NCI-H2227 treated with DMSO at 0.1 percent for 48 hours (cell line): ENCODE measurements at places on chromosomes 5 and 9.
A peak's percentile ranks its signal among the peaks of the same experiment; 100 is the strongest.

DNA sequence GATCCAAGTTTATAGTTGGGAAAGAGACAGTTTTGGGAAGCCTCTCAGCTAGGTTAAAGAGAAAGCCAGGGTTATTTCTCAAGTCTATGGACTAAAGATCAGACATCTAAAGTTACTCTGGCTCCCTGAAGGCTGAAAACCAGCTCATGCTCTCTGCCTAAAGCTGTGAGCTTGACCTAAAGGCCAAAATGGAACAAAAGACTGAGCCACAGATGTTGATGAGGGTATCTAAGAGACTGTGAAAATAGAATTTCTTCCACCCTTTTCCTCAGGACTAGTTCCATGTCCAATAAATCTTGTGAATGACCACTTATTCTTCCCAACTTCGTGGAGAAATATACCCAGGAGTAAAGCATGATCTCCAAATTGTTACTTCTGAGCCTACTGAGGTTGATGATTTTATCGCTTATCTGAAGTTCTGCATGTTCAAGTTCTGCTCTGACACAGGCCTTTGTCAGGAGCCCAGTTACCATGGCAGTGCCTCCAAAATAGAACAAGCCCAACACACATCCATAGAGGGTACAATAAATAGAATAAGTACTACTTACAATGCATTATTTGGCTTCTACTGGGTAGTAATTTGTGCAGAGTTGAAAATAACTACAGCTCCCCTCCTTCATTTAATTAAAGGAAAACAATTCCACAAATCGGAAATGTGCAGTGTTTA is 373.6 kb downstream of the NTRK2 start:
- no peak for DNase-seq

- DNase-seq: no peak
Measured at GRCh38 chr5:57066924-57067596, 106.8 kb upstream of the GPBP1 start.

DNA sequence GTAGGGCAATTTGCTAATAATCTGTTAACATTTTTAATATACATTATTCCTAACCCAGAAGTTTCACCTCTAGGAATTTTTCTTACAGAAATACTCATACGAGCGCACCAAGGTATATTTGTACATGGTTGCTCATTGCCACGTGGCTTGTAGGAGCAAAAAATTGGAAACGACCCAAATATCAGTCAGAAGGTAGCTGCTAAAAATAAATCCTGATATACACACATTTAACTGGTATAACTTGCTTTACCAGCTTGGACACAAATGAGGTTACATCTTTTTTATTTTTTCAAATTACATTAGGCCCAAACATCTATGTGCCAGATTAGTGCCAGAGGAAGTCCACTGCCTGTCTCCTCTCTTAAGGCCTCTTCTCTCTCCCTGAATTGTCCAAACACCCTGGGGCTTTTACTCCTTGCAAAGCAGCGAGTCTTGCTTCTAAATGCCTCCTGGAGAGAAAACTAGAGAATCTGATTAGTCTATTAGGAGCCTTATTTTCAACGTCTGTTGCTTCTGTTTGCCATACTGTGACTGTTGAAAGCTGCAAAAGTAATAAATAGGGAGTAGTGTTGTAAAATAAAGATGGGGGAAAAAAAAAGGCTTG is 92.0 kb upstream of the SSBP2 start:
- DNase-seq: no peak

GRCh38 chr5:175464074-175464941 is 14.1 kb upstream of the SFXN1 start:
- DNase-seq: peak; percentile 6

DNA sequence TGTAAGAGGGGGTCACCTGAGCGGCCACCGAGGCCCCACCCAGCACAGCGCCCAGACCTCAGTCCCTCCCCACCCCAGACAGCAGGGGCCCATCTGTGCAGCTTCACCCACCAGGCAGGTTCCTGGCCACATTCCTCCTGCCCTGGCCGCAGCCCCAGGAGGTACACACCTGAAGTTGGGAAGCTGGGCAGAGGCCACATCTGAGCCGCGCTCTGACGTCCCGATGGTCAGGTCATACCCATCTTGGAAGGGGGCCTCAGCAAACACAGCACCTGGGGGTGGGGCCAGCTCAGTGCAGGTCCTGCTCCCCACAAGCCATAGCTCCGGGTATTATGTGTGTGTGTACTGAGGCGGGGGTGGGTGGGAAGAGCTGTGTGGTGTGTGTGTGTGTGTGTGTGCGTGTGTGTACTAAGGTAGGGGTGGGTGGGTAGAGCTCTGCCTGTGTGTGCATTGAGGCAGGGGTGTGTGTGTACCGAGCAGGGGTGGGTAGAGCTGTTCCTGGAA is 5.6 kb downstream of the SPOUT1 start:
- DNase-seq: no peak

DNA sequence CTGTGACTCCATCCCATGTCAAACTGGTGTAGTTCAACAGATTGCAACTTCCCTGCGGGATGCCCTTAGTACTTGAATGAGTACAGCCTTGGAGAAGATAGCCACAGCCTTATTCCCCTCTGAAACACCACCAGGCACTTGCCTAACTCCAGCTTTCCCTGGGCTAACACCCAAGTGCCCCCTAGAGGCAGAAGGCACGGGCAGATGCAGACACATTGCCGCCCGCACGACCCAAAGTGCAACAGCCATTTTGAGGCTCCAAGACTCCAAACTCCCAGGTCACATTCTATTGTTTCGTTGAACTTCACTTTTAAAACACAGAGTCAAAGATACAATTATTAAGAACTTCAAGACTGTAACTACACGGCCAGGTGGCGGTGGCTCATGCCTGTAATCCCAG is 163.6 kb upstream of the CDH6 start:
- DNase-seq: no peak

DNA sequence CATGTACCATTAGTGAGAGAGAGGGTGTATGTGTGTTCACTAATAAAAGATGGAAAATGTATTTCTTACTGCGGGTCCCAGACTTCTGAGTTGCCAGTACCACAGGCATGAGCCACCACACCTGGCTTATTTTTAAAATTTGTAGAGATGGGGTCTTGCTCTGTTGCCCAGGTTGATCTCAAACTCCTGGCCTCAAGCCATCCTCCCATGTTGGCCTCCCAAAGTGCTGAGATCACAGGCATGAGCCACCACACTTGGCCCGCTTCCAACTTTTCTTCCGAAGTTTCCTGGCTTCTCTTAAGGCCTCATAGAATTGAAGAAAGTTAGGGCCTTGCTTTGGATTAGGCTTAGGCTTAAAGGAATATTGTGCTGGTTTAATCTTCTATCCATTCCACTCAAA is 40.4 kb upstream of the F2RL2 start:
- DNase-seq: no peak

- DNase-seq: no peak
Measured at GRCh38 chr5:43785198-43785597, 182.2 kb downstream of the NNT start.

GRCh38 chr5:59500014-59500413 is 393.5 kb downstream of the PDE4D start:
- DNase-seq: no peak

DNA sequence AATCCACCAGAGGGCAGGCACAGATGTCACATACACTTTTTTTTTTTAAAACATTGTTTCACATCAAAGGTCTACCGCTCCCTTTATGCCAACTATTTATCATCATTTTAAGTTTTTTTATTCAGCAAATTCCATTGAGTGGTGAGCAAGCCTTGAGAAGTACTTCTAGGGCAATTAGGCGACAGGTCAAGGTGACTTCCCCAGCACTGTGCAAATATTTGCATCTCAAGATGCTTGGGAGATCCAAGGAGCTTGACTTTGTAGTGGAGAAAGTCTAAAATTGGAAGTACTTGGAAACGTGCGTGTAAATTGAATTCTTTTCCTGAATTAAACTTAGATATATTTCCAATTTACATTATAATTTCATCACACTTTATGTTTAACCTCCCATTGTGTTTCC is 211.1 kb downstream of the ICE1 start:
- no peak for DNase-seq

DNA sequence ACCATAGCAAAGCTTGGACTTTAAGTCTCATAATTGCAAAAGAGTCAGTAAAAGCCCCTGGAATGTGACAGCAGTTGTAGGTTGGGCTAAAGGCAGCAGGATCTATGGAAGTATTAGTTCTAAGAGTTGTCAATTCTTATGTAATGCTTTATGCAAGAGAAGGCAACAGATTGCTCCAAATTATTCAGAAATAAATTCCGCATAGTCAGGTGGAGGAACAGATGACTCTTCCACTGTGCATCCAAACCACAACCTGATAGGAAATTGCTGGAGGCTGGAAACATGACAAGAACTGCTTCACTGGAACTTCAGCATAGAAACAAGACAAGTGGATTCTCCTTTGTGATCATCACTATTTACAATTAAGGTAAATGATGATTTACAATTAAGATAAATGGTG is 101.0 kb downstream of the STARD4 start:
- DNase-seq: no peak
